Spinal cord (tissue), 10 donors: ENCODE measurements at places on chromosomes 1 and 21.

- no peak for DNase-seq
Observed at GRCh38 chr1:223430236-223430635, 37.0 kb downstream of the CCDC185 start.

DNA sequence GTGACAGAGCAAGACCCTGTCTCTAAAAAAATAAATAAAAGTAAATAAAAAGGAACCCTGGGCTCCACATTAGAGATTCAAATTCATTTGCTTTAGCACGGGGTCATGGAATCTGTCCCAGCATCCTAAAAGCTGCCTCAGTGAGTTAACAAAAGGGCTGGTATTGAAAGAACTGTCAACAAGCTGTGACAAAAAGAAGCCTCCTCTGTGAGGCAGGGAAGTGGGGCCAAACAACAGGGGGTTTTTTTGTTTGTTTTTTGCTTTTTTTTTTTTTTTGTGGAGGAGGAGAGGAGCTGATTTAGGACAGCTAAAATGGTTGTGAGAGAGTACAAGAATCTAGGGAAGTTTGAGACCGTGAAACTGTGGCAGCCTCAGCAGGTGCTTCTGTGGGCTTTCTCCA is 115.7 kb downstream of the LIPI start:
- DNase-seq, result no peak

DNA sequence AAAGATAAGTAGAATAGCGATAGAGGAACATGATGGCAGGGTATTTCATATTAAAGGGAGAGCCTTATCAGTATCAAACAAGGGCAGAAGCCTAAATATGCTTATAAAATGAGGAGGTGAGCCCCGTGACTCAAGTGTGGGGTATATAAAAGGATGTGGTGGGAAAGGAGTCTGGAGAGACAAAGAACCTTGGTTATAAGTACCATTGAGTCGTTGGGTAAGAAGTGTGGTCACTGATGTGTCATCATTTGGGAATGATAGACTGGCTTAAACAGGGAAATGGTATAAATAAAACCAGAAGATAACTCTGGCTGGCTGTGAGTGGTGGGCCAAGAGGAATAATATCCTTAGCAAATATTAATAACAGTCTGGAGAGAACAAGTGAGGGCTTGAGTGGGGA is 10.9 kb upstream of the CD5L start:
- DNase-seq, result no peak

DNA sequence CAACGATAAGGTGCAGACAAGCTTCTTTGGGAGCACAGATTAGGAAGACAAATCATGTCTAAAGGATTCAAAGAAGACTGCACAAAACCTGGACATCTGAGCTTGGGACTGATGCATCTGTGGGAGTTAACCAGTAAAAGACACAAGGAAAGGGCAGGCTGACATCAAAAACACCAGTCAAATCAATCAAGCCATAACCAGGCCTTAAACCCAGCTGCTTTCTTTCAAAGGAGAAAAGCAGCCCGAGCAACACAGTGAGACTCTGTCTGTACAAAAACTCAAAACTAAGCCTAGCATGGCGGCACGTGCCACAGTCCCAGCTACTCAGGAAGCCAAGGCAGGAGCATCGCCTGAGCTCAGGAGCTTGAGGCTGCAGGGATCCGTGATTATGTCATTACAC is 411.6 kb downstream of the SMYD3 start:
- no peak for DNase-seq

- DNase-seq, result no peak
Observed at GRCh38 chr1:205588636-205589035, 43.2 kb downstream of the ELK4 start.

DNA sequence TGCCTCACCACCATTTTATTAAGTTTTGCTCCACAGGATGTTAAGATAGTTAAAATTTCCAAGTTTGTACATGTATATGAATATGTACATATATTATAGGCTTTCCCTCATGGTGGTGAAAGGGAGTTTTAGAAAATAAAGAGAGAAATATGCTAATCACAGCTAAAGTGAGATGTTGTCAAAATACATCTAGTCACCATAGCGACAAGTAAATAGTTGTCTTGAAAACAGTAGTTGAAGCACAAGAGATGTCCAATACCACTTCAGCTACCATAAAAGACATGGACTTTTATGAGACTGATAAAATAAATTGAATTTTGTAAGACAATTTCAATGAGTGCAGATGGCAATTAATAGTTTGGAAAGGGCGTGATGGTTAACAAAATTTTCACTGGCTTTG is 1600.0 kb downstream of the BRINP3 start:
- DNase-seq, result no peak

DNA sequence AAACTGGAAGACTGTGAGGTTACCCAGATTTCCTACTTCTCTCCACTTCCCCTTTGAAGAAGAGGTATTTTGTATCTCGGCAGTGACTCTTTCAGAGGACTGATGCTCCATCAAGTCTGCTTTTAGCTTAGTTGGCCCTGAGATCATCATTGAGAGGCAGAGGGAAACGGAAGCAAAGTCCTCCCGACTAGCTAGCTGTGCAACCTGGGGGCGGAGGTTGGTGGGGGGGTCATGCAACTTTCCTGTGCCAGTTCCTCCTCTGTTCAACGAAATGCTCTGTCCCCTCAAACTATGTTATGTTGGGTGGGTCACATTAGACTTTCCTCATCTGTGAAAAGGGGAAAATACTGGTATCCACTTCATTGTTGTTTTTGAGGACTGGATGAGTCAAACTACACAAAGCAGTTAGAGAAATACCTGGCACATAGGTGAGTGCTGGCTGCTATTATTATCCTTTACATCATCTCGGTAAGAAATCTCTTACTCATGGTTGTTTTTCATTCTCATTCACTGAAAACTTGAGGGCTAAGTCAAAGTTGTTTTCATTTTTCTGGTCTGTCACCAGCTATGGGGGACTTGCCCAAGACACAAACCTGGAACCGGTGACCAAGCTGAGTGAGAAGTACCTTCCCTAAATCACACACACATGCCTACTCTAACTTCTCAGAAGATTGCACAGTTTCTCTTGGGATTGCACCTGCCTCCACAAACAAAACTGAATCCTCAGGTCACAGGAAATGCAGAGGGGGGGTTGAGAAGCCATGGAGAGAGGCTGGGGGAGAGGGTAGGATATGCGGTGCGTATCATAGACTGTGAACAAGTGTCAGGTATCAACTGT is 83.3 kb downstream of the ABCA4 start:
- DNase-seq, result no peak

- DNase-seq, result no peak
Observed at GRCh38 chr1:180911640-180912191, 981 bp upstream of the KIAA1614 start.

GRCh38 chr1:197989058-197989457 is 71.9 kb downstream of the LHX9 start:
- DNase-seq, result no peak

DNA sequence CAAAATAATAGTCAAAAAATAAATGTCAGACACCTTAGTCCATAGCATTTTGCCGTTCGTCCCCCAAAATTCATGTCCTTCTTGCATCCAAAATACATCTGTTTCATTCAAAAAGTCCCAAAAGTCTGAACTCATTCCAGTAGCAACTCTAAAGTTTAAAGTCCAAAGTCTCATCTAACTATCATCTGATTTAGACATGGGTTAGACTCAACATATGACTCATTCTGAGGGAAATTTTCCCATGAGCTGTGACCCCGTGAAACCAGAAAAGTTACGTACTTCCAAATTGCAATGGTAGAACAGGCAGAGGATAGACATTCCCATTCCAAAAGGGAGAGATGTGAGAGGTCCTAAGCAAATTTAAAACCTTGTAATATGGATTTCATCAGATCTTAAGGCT is 48.6 kb upstream of the CACHD1 start:
- DNase-seq, result no peak

DNA sequence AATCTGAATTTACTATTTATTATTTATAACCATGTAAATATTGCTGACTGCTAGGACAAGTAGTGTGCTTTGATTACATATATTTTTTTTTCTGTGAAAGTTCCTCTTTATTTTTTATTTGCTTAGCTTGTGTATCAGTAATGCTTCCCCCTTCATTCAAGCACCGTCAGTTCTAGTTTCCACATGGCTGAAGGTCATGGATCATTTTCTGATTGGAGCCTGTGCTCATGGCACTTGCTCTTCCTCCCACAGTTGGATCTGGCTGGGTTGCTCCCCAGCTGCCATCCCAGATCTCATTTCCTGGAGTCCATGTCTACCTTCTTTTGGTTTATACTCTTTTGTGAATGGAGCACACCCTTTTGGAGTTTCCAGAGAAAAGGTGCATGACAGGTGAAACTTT is 57.0 kb upstream of the IGSF5 start:
- DNase-seq, result no peak

DNA sequence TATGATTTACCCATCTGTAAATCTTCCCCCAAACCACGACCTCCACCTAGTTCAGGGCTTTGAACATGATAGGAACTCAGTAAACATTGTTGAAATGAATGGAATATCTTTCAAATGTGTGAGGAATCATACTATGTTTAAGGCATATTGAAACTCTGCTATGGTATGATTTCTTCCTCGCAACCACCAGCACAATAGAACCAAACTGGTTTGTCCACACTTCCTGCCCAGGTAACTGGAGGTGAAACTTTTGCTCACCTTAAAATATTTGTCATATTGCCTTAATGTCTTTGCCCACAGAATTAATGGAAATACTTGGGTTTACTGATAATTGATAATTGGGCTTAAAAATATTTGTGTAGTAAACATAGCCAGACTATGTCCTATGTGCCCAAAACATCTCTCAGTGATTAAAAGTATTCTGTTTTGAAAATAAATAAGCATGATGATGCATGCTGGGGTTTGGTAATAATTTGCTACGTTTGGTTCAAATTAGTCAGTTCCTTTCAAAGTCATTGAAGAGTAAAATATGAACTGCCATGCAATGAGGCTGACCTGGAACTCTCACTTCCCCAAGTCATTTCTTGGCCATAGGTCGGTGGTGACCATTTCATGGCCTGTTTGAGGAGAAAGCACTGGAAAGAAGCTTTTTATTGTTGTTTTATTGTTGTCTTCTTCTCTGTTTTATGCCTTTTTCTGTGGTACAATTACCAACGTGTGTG is 73.3 kb downstream of the TNFSF18 start:
- DNase-seq, result no peak

GRCh38 chr1:219128957-219129356 is 44.7 kb upstream of the LYPLAL1 start:
- DNase-seq, result no peak

DNA sequence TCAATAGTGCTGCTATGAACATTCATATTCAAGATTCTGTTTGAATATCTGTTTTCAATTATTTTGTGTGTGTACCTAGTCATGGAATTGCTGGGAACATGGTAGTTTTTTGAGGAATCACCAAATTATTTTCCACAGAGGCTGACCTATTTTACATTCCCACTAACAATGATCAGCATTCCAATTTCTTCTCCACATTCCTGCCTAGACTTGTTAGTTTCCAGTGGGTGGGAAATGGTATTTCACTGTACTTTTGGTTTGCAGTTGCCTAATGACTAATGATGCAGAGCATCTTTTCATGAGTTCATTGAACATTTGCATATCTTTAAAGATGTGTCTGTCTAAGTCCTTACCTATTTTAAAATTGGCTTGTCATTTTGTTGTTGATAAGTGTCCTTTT is 1182.6 kb upstream of the B3GALT2 start:
- no peak for DNase-seq

DNA sequence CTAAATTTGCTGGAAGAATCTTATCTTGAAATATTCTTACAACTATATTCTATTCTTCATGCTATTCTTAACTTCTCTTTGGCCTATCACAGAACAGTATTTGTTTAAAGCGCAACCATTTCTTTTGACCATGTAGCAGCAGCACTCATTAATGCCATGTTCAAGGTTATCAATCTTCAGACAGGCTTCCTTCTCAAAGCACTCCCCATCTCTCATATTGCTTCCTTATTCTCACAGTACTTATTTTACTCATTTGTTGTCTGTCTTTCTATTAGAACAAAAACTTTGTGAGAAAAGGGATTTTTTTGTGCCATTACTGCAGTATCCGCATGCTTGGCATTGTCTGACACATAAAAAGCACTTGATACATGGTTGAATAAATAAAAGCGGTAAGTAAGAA is 89.7 kb downstream of the ATP1B1 start:
- no peak for DNase-seq

- no peak for DNase-seq
Observed at GRCh38 chr1:109341944-109342930, 35.4 kb upstream of the MYBPHL start.

GRCh38 chr1:243963571-243963970 is 87.5 kb upstream of the ZBTB18 start:
- no peak for DNase-seq

DNA sequence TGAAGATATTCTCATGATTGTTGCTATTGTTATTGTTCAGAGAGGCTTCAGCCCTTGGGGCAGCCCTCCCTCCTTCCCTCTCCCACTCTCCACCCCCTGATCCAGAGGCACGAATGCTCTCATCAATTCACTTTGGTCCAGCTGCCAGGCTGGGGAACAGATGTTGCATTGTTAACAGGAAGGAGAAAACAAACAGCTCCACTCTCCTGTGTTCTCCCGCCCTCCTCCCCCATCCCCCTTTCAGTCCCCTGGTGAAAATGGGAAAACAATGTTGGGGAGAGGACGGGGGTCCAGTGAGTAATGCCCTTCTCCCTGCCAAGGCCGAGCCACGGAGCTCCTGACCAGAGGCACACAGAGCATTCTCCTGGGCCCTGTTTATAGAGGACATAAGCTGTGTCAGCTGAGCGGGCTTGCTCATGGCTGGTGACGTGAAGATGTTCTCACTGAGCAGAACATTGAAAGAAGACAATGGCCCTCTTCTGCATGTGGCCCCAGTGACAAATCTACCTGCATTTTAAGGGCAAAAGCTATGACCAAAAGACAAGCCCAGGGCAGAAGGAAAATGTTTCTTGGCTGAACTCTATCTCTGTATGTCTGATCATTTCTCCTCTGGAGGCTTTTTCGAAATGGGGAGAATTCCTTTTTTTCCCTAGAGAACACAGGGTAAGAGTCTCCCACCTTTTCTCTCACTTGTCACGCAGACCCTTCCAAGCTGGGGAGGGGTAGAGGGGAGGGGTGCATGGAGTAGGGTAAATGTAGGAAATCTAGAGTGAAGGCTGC is 111.7 kb downstream of the GLUL start:
- no peak for DNase-seq
